Urinary bladder (tissue), 4 donors: ENCODE measurements at places on chromosomes 5 and 9. TPM values are rescaled to one million over a fixed set of nuclear protein-coding genes. Genes with fewer than 3 reads are reported as not detected.

The MPDZ gene
- 31.6 TPM for polyA plus RNA-seq

- DNase-seq = no peak
Observed at GRCh38 chr9:132745756-132746709, 75.8 kb downstream of the GTF3C4 start.

The LECT2 gene
- polyA plus RNA-seq = not detected

GRCh38 chr9:136292026-136292538, 11.8 kb downstream of the CCDC187 start:
- no peak for DNase-seq

The SMC2 gene
- 5.7 TPM for polyA plus RNA-seq

DNA sequence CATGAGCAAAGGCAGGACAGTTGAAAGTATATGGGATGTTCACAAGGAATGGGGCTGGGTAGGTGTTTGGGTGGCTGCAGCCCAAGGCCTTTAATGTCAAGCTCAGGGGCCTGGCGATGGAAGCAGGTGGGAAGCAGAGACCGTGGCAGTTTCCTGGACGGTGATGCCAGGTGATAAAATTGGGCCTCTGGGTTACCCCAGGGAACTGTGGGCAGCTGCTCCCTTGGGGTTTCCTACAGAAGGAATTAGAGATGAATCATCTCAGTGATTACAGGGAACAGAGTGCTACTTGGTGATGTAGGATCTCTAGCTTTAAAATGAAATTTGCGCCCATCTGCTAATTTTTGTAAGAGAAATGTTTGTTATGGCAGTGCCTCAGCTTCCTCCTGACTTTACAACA, 39.2 kb downstream of the TSTD2 start:
- no peak for DNase-seq
